ENCODE measurements at places on chromosomes 1 and 21.

GRCh38 chr1:34768856-34769255 lies 9.3 kb downstream of the GJB4 start:
- no peak for DNase-seq

DNA sequence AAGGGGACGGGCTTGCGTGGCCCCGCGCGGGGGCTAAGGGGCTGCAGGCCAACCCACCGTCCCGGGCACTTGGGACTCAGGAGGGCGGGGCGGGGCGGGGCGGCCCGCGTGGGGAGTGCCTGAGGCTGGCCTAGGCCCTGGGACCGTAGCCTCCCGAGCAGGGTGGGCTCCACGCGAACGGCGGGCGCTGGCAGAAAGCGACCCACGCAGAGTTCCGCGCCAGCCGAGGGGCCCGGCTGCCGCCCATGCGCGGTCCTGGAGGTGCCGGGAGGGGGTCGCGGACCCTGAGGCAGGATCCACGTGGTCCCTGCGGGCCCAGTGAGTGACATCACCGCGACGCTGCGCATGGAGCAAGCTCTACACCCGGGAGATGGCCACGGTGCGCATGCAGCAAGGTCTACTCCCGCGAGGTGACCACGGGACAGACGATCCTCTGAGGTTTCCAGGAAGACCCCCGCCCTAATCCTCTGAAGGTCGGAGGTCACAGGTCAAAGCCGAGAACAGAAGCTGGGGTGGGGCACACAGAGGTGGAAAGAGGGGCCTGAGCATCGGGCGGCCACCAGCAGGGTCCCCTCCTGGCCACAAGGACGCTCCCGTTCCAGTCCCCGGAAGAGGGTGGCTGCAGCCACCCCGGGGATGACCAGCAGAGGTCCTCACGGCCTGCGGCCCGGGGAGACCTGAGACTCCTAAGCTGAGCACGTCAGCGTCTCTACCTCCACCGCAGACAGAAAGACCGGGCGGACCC lies 13.5 kb upstream of the SLC19A1 start:
- DNase-seq, result peak; percentile 80

DNA sequence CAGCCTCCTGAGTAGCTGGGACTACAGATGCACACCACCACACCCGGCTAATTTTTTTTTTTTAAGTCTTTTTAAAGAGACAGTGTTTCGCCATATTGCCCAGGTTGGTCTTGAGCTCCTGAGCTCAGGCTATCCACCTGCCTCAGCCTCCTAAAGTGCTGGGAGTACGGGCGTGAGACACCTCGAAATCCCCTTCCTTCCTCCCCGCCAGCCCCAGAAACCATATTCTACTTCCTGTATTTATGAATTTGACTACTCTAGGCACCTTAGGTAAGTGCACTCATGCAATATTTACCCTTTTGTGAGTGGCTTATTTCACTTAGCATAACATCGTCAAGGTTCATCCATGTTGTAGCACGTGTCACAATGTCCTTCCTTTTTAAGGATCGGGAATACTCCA lies 6.9 kb upstream of the LRP8 start:
- no peak for DNase-seq

GRCh38 chr1:162663086-162663485 lies 30.8 kb downstream of the DDR2 start:
- peak; percentile 84 for DNase-seq

DNA sequence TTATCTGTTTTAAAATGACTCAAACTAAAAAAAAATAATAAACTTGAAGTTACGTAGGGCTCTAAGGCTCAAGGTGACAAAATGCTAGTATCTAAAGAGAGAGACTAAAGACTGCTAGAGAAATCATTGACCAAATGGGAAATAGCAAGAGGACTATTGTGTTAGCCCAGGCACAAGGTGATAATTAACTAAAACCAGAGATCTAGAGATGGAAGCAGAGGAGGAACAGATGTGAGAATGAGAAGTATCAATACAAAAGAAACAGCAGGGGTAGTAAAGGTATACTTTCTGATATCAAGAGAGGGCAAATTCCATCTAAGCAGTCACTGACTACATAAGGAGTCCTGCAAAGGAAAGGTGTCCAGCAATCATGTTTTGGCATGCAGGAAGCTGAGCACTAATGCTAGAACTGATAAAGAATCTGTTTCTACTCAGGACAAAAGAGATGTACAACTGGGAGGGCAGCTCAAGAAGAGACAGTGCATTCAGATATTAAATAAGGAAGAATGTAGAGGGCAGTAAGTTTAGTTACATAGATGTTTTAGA lies 100.2 kb upstream of the GNG4 start:
- no peak for DNase-seq

GRCh38 chr1:113269168-113269963 lies 120.9 kb upstream of the MAGI3 start:
- DNase-seq, result no peak

- DNase-seq, result no peak
These were observed 18.5 kb downstream of the CCN1 start for GRCh38 chr1:85599076-85599491.

DNA sequence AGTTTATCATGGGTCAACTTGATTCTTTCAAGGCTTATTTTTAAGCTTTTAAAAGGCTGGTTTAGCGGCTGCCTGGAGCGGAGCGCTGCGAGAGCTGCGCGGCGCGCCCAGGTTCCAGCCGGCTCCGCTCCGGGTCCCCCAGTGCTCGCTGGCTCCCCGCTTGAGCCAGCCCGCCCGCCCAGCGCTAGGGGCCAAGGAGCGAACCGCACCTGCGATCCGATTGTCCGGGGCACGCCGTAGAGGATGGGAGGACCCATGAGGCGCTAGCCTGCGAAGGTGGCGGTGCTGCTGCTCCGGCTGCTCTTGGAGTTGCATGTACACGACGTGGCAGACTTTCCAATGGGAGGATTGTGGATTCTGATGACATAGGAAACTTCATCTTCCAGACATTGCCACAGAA lies 9.9 kb upstream of the CFHR4 start:
- DNase-seq, result peak; percentile 4

- DNase-seq, result no peak
These were observed 640.7 kb upstream of the PTBP2 start for GRCh38 chr1:96080925-96081324.

DNA sequence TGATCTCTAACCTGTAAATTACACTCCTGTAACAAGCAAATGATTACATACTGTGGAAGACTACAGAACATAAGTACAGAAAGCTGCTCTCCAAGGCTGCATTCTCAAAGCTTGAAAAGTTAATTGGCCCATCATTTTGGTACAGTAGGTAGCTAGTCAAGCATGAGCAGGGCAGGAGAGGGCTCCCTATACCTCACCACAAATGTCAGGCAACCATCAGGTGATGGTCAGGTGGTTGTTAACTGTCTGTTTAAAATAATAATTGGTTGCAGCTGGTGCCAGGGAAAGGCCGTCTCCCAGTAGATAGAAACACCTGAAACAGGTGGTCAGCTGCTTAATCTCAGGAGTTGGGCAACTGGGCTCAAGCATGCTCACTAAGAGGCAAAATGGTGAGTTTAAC lies 13.1 kb upstream of the SLC1A7 start:
- DNase-seq, result no peak

DNA sequence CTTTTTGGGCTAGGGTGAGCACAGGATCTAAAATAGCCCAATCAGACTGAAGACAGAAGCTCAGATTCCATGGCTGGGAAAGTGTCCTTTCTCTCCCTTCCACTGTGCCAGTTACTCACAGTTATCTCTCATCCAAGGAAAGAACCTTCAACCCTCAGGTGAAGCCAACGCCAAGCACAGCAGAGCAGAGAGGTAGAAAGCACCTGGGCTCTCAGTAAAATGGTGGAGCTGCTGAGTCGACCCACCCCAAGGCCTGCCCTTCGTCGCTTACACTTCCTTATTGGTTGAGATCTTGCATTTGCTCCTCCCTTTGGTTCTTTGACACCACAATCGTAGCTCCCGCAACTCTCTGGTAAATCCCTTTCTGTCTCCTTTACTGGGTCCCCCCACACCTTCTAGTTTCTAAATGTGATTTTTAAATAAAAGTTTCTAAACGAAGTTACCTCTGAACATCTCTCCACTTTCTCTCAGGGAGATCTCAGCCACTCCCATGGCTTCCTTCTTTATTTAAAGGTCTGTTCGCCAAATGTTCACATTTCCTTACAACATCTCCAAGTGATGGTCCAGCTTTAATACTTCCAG lies 27.5 kb upstream of the SLC30A1 start:
- DNase-seq, result no peak

DNA sequence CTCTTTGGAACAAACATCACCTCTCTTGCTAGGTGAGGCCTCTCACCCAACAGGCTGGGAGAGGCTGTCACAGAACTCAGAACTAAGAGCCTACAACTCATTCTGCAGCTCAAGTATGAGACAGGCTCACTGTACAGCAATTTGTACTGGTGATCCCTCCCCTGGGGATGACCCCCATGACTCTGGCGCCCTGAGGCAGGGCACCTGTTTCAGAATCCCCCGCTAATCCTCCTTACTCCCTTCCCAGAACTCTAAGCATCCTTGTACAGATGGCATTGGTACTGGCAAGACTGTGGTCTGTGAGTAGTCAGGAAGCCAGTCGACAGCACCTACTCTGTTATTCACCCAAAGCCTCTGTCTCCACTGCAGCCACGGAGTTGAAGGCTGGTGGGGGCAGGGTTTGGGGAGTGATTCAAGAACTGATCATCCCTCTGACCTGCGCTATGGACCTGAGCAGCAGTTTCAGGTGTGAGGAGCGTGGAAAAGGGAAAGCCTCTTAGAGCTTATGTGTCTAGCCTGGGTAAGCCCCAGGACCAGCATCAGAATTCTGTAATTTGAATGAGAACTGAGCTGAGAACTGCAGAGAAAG lies 655.5 kb downstream of the KIF26B start:
- no peak for DNase-seq

DNA sequence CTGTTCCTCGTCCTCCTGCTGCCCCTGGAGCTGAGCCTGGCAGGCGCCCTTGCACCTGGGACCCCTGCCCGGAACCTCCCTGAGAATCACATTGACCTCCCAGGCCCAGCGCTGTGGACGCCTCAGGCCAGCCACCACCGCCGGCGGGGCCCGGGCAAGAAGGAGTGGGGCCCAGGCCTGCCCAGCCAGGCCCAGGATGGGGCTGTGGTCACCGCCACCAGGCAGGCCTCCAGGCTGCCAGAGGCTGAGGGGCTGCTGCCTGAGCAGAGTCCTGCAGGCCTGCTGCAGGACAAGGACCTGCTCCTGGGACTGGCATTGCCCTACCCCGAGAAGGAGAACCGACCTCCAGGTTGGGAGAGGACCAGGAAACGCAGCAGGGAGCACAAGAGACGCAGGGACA lies 14.8 kb downstream of the DRAXIN start:
- no peak for DNase-seq

DNA sequence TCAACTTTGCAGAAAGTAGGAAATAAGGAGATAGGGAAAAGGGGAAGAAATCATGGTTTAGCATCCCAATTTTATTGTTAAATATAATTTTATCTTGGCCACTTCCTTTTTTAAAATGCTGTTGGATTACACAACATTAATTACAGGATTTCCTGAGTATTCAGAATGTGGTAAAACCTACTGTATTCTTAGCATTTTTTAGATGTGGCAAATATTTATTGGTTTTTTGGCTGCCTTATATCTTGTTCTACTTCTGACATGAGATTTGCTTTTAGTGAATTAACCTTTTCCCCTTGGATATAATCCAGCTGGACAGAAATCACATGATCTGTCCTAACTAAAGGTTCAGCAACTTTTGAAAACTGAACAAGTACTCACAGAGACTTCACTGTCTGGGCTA lies 104.9 kb downstream of the PTGS2 start:
- DNase-seq, result peak; percentile 68

- no peak for DNase-seq
These were observed 93.5 kb downstream of the WDR4 start for GRCh38 chr21:42785666-42786427.

Measured in fibroblast of skin of abdomen (primary cell).